ENCODE measurements at places on chromosomes 6 and 20.

DNA sequence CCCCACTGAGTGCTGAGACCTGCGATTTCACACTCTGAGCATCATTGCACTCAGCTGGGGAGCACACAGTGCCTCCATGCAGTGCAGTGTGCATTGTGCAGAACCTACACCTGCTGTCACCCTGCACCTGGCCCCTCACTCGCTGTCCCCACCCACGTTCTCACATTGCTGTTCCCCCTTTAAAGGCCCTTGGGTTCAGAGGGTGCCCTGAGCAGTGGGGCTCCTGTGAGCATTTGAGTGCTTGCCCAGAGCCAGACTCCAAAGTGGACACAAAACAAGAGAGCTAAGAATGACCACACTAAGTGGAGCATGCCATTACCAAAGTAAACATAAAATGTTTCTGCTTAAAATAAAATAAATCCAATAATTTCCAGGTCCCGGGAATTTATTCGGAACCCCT lies 131.0 kb upstream of the CST7 start:
- DNase-seq, result no peak

DNA sequence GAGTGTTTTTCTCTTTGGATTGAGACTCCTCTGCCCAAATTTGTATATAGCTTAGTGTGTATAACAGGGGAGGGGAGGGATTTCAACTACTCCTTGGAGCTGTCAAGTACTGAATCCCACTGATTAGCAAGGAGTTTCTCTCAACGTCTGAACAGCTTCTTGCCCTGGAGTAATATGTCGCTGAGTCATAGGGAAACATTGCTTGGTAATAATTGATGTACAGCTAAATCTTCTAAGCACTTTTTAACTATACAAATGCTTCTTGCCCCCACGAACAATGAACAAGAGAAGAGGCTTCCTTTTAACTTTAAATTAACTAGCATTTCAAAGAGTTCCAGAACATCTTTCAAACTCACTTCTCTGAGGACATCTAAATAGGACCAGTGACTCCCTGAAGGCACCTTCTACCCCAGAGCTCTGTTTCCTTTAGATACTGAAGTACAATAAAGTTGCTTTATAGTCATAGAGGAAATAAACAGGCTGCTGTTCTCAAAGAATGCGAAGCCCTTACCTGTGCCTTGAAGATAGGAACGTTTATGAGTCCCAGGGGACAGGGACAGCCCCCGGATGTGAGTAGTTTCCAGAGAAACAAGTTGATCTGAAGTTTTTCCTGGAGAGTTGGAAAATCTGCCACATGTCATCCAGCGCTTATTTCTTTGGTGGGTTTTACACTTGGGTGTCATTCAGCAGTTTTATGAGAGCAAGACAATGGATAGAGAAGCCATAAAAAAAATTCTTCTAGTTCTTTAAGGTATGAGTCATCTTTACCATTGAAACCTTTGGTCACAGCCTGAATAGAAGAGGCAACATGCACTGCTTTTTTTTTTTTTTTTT lies 462.5 kb upstream of the BTBD3 start:
- no peak for DNase-seq

- DNase-seq, result no peak
Observed at GRCh38 chr6:25746968-25747367, 7.6 kb upstream of the SLC17A4 start.

DNA sequence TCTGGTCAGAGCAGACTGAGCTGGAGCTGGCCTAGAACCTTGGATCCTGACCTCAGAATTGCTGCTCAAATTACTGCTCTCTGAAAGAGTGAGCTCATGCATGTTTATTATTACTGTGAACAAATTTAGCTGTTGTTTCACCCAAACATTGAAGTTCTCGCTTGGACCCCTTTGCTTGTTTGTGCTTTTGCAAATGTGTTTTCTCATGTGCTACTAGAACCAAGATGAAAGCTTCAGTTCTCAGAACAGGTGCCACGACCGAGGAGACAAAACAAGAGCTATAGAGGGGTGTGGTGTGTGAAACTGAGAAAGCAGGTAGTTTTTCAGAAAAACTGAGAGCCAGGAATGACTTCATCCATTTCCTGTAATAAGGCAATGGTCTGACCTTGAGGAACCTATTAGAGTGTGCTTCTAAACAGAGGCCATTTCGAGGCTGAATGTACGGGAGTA lies 50.0 kb upstream of the ESR1 start:
- DNase-seq, result no peak

DNA sequence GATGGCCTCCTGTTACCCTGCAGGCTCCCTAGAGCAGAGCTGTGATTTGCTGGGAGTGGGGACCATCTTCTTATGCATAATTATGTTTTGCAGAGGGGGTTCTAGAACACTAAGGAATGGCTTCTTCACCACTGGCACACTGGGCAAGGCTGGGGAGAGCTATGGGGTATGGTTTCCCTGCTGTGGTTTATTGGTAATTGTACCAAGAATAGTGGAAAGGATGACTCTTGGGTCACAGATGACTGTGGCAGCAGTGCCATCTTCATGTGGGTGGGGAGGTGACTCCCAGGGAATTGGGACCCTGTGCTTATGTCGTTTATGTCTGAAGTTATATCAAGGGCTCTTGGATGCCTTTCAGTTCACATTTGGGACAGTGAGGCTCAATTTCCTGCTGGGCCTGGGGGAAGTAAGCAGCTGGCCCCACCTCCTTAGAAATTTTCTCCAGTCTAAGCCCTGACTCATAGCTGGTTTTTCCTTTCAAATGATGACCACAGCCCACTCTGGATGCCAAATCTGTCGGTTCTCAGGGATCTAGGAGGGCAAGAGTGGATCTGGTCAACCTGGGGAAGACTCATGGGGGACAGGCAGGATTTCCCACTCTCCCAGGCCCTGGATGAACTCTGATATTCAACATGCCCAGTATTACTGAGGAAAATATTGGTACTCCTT lies 230.8 kb downstream of the LRFN2 start:
- DNase-seq, result no peak

- no peak for DNase-seq
Observed at GRCh38 chr20:6355754-6356451, 233.1 kb upstream of the FERMT1 start.

GRCh38 chr6:9161731-9162130 lies 726.4 kb upstream of the SLC35B3 start:
- no peak for DNase-seq

DNA sequence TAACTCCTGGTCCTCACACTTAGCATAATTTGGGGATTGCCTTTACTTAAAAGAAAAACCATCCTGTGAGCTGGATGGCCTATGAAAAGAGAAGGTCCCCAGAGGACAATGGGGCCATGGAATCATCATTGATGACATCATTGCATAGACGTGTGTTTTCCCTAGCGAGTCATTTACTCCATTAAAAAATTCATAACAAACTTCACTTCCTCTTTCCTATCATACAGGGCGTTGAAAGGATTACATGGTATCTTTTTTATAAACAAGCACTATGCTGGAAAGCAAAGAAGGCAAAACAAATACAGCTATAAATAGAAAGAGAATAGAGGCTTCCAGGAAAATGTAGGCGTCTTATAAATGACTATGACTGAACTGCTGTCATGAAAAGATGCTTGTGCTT lies 11.3 kb upstream of the COL12A1 start:
- no peak for DNase-seq

DNA sequence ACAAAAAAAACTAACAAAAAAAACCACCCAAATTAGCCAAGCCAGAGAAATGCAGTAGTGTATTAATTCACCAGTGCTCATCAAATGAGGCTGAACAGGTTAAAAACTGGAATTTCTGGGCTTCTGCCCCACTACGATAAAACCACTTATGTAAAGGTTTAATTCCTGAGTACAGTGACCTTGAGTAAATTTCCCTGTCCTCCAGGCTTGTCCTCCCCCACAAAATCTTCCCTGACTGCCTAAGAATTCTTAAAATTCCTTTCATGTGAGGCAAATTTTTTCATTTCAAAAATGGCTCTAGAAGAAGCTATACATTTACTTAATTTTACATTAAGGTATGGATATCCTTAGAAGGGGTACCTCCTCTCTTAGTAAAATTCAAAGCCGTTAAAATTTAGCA lies 80.1 kb upstream of the ID4 start:
- no peak for DNase-seq

DNA sequence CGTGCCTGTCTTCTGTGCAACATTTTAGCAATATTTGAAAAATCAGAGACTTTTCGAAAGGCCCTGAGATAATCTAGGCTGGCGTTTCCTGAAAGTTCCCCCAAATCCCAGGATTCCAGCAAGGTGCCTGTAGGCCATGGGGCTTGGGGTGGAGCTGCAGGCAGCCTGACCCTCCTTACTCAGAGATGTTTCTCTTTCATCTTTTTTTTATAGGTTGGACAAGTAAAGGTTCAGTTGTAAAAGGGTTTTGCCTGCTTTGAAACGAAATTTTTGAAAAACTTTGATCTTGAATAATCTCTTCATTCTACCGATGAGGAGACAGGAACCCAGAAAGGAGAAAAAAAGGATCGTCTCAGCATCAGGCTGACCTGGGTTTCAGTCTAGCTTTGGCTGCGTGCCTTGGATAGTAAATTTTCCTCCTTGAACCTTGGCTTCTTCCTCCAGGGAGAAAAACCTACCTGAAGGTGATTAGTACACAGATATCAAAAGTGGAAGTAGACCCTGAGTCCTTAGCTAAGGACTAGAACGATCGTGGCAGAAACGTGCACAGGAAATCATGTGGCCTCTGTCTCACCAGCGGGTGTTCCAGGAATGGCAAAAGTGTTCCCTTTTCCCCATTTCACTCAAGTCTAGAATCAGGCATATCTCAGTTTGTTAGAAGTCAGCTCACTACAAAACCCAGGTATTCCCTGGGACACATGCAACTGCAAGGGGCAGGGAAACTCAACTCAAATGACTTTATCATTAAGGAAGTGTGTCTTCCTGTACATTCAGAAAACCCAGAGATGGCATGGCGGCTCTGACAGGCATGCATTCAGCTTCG lies 128.2 kb upstream of the PTPN1 start:
- DNase-seq, result no peak

- no peak for DNase-seq
Observed at GRCh38 chr6:42389736-42390135, 62.0 kb downstream of the TRERF1 start.

DNA sequence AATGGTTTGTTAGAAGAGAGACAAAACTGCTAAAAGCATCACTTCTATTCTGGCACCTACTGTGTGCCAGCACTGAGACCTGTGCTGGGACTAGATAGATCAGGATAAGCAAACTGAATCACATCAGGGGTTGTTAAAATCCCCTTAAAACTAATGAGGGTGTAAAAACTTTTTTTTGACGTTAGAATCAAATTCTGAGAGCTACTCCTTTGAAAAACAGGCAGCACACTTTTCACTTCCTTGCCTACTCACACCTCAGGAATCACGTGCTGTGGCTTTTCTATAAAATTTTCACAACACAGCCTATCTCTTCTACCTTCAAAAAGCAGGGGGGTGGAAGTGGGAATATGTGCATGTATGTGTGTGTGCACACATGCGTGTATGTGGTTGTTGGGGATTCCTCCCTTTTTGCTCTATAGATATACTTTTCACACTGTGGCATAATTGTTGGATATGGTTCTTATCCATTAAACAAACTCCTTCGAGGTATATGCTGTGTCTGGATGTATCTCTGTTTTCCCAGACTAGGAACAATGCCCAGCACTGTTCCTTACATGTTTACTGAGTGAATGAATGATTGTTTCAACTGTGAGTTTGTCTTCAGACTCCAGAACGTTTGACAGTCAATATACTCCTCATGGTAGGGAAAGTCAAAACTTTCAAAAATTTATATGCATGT lies 105.4 kb downstream of the FYN start:
- DNase-seq, result no peak

GRCh38 chr6:36660771-36661471 lies 17.6 kb upstream of the CDKN1A start:
- DNase-seq, result no peak

DNA sequence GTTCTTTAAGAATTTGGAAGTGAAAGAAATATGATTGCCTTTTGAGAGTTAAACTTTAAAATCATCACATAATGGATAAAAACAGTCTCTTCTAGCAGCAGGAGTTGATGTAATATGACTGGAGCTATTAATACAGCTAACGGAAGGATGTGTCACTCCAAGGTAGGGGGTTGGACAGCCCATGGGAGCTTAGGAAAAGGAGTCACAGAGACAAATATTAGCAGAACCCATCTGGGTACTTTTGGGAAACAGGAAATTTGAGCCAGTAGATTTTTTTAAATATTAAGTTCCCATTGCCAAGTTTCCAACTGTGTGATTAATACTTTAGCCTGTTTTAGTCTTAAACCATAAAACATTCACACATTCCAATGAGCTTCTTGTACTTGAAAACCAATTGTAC lies 164.7 kb upstream of the RIMS1 start:
- no peak for DNase-seq

DNA sequence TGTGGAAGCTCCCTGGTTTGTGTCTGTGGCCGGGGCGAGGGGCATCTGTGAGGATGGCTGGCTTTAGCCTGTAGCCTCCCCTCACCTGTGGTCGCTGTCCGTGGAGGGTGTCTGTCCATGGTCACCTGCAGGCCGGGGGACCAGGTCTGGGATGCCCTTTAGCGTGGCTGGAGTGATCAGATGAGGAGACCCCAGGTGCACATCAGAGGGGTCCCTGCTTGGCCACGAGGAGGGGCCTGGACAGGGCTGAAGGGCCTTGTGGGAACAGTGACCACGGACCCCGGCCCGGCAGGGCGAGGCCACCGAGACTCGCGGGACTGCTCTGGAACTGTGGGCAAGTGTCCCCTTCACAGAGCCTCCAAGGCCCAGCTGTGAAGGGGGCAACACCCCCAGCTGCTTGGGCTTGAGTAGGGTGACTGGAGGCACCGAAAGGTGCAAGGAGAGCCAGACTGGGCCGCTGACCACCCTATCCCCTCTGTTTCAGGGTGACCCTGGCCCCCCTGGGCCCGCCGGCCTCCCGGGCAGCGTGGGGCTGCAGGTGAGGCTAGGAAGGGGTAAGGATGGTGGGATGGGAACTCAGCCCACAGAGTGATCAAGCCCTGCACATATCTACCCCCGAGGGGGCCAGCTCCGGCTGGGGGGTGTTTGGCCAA lies 8.6 kb downstream of the COL9A3 start:
- DNase-seq, result no peak

GRCh38 chr20:63273635-63274380 lies 1.2 kb downstream of the ARFGAP1 start:
- DNase-seq, result no peak

- DNase-seq, result no peak
Observed at GRCh38 chr20:25291432-25292133, 43.7 kb downstream of the PYGB start.

DNA sequence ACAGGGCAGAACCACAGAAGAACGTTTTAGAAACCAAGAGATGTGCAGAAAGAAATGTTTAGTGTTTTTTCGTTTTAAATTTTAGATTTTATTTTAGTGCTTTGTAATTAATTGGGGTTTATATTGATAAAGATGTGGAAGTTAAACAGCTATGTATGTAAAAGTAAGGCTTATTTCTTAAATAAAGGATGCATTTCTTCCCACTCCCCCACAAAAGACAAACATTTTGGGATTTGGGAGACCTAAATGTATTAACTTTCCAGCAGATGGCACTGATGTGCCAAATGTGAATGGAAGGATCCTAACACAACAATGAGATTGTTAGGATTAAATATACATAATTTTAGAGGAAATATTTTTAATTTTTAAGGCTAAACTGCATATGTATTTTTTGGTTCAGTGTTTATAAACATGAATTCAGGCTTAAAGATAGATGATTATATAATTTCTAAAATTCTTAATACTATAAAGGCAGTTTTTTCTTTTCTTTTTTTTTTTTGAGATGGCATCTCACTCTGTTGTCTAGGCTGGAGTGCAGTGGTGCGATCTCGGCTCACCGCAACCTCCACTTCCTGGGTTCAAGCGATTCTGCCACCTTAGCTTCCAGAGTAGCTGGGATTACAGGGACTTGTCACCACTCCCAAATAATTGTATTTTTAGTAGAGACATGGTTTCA lies 12.0 kb downstream of the PFDN4 start:
- DNase-seq, result no peak
